ENCODE measurements at places on chromosomes 1 and 21.

DNA sequence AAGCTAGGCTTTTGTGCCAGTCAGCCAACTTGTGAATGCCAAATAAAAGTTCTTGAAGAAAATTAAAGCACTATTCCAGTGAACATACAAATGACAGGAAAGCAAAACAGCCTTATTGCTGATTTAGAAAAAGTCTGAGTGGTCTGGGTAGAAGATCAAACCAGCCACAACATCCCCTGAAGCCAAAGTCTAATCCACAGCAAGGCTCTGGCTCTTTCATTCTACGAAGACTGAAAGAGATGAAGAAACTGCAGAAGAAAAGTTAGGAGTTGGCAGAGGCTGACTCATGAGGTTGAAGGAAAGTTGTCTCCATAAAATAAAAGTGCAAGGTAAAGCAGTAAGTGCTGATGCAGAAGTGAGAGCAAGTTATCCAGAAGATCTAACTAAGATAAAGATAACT, 65.9 kb downstream of the LHX4 start:
- DNase-seq = no peak

DNA sequence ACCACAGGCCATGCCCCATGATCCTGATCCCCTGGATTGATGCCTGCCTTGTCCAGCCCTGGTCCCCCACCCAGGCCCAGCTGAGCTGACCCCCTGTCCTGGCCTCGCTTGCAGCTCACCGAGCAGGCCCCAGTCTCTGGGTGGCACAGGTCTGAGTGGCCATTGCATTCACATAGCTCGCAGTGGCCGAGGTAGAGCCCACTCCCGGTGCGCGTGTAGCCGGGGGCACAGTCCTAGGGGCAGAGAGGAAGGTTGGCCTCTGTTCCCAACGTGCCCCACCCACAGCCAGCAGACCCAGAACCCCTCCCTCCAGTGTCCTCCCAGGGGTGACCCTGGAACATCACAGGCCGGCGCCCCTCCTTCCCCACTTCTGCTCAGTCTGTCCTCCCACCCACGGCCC, 51.9 kb downstream of the LDLRAD2 start:
- DNase-seq = no peak

- DNase-seq = no peak
These were observed 76.2 kb downstream of the USP1 start for GRCh38 chr1:62513013-62513412.

- no peak for DNase-seq
These were observed 87.6 kb downstream of the HMCN1 start for GRCh38 chr1:185821612-185822385.

GRCh38 chr1:78603206-78603605, 17.0 kb upstream of the IFI44L start:
- no peak for DNase-seq

GRCh38 chr1:96025062-96025461, 696.5 kb upstream of the PTBP2 start:
- DNase-seq = no peak

DNA sequence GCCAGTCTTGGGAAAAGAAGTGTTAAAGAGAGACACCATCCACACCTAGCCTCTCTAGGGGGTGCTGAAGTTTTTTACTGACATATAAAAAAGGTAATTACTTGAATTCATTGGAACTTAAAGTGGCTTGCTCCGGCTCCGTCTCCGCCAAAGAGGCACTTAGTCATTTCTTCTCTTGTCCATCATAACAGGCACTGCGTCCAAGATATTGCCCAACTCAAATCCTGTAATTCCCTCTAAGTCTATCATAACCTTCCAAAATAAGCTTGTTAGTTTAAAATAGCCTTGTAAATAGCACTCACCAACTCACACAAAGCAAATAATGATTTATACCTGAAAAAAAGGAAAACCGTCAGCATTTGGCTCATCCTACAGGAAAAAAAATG, 160.5 kb downstream of the ZBTB18 start:
- DNase-seq = no peak

GRCh38 chr21:28688381-28688780, 304.3 kb downstream of the LTN1 start:
- no peak for DNase-seq

- DNase-seq = no peak
These were observed 30.0 kb downstream of the ARHGEF10L start for GRCh38 chr1:17569200-17570139.

GRCh38 chr1:66256629-66257572, 277.1 kb upstream of the SGIP1 start:
- DNase-seq = no peak

- no peak for DNase-seq
These were observed 443.0 kb downstream of the SIPA1L2 start for GRCh38 chr1:232186931-232187330.

- no peak for DNase-seq
These were observed 41.9 kb downstream of the AHDC1 start for GRCh38 chr1:27562021-27562420.

DNA sequence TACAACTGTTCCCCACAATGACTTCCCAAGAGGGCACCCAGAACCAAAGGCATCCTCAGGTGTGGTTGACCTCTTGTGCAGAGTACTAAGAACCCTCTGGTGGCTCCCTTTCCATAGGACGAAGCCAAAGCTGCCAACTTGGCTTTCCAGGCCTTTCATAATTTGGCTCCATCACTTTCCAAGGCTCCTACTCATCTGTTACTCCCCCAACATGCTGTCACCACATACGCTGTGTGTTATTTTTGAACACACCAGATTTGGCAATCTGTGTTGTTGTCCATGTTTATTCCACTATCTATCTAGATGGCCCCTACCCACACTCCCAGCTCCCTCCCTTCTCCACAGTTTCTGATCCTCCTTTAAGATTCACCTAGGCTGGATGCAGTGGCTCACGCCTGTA, 10.2 kb upstream of the NKAIN1 start:
- no peak for DNase-seq
